Fibroblast of the aortic adventitia (primary cell): ENCODE measurements at places on chromosomes 6 and 20. TPM values are rescaled to one million over a fixed set of nuclear protein-coding genes. Genes with fewer than 3 reads are reported as not detected.

DNA sequence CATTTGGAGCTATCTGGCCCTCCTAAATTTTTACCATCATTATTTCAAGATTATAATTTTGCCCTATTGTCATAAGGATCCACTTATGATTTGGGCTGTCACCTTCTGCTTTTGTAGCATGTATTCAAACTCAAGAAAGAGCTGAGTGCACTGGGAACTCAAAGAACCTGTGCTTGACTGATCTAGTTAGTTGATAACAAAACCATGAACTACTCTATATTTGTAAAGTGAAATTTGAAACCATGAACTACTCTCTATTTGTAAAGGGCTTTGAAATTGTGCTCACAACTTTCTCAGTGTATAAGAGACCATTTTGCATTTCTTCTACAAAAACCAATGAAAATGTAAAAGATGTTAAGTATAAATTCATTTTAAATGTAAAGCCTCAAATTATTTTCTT, 77.5 kb upstream of the POPDC3 start:
- no peak for DNase-seq

GRCh38 chr6:163876391-163876790, 461.9 kb downstream of the QKI start:
- no peak for DNase-seq

GRCh38 chr6:143539106-143539505, 27.6 kb upstream of the FUCA2 start:
- DNase-seq: no peak

- DNase-seq: no peak
These were observed 30.3 kb downstream of the PACSIN1 start for GRCh38 chr6:34496103-34496685.

Gene HLA-DPB1
- total RNA-seq: 0.27 and 3.8 TPM in 2 replicates
